ENCODE measurements at places on chromosomes 3 and 15.

DNA sequence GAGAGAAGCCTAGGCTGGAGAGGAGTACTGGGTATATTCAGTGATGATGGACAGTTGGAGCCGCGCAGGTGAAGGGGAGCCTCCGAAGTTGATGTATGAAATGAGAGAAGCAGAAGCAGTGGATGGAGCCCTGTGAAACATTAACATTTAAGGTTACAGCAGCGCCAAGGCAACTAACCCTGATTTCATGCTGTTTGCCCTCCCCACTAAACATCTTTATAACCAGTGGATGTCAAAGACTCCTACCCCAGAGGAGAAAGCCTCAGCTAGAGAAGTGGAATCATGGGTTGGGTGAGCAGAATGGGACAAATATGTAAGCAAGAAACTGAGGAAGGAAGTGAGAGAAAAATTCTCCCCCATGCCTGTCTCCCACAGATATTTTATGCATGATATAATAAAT lies 92.0 kb upstream of the NMNAT3 start:
- DNase-seq: no peak

GRCh38 chr3:173615661-173616060 lies 218.1 kb downstream of the NLGN1 start:
- DNase-seq: no peak

DNA sequence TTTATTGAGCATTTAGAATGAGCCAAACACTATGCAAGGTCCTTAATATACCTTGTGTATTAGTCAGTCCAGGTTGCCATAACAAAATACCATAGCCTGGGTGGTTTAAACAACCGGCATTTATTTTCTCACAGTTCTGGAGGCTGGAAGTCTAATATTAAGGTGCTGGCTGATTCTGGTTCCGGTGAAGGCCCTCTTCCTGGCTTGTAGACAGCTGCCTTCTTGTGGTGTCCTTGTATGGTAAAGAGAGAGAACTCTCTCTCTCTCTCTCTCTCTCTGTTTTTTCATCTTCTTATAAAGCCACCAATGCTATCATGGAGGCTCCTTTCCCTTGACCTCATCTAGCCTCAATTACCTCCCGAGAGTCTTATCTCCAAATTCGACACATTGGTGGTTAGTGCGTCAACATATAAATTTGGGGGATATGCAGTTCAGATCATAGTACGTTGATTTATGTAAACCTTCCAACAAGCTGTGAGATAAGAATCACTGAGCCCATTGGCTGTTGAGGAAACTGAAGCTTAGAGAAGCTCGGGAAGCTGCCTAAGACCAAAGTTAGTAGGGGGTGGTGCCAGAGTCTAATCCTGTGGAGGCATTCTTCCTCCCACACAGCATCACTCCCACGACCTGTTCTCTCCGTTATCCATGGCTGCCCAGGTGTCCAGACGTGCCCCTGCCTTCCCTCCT lies 298.0 kb upstream of the PROK2 start:
- no peak for DNase-seq

DNA sequence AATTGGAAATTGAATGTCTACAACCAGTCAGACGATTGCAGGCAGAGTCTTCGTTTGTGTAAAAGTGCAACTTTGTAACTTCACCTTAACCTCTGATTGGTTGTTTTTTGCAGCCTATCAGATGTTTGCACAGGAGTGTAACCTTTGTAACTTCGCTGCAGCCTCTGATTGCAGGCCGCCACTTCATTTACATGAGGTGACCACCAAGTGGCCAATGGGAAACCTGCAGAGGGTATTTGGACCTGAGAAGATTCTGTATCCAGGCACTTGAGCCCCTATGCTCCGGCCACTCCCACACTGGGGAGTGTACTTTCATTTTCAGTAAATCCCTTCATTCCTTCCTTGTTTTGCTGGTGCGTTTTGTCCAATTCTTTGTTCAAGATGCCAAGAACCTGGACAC lies 68.1 kb upstream of the PFN2 start:
- no peak for DNase-seq

DNA sequence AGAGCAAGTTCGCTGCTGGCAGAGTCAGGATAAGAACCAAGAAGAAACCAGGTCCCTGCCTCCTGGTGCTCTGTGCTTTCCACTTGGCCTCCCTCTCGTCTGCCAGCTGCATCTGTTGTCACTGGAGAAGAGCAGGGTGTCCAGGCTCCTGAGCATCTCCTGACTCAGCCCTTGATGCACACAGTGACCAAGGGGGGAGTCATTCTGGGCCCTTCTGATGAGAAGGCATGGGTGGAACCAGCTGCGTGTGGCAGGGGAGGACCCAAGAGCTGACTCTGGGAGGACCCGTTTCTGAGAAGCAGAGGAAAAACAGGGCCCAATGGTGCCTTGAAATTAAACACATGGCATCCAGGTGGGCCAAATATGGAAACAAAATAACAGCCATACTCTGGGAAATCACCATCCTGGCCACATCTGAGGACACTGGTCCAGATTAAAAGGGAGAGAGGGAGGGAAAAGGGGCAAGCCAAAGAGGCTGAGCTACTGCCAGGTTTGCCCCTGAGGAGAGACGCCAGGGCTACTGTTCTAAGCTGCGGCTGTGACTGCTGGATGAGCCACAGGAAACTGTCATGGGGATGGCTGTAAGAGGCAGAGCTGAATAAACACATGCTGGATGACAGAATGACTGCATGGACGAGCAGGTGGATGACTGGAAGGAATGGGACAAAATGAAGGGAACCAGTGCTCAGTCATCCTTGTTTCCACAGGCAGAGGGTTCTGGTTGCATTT lies 58.1 kb upstream of the CA12 start:
- no peak for DNase-seq

- DNase-seq: no peak
These were observed at the start of gene TPRG1 for GRCh38 chr3:189171707-189172106. TPRG1 (plus strand) TSS chr3:189171971; CDS start chr3:189207385, 35,414 bp downstream.

- no peak for DNase-seq
These were observed 31.0 kb downstream of the ZNF589 start for GRCh38 chr3:48271763-48272498.

GRCh38 chr15:28117432-28117990 lies 18.4 kb upstream of the OCA2 start:
- no peak for DNase-seq

GRCh38 chr3:100941451-100941850 lies 51.8 kb downstream of the ABI3BP start:
- DNase-seq: no peak

- no peak for DNase-seq
These were observed 379.9 kb upstream of the KCNMB2 start for GRCh38 chr3:178156301-178156700.

- no peak for DNase-seq
These were observed 403.6 kb downstream of the TIGIT start for GRCh38 chr3:114697401-114697800.

DNA sequence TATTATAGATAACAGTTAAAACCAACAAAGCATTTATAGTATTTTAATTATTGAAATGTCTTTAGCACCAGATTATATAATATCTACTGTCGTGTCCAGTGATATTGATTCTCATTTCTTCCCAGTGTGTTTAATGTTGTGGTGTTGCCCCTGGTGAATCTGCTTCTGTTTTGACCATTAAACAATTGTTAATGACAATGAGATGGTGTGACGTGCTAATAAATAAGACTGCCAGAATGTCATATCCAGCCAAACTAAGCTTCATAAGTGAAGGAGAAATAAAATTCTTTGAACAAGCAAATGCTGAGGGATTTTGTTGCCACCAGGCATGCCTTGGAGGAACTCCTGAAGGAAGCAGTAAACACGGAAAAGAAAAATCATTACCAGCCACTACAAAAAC lies 480.0 kb upstream of the ROBO1 start:
- DNase-seq: no peak

GRCh38 chr3:182618085-182618732 lies 175.1 kb upstream of the ATP11B start:
- DNase-seq: no peak

DNA sequence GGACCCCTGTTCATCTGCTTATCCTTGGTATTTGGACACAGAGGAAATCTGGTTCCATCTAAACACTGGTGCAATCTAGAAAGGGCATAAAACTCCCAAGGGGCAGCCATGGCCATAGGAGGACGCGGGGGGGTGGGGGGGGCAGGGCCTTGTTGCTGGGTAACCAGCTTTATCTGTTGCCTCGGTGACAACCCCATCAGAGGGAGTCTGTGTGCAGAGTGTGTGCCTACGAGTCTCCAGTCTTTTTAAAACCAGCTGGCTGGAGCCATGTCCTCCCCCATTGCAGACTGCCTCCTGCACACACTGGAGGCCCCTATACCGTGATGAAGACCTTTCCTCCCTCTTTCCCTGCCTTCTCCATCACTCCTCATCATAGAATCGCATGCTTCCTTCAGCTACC lies 26.4 kb upstream of the CORO2B start:
- DNase-seq: no peak

- no peak for DNase-seq
These were observed 119.2 kb upstream of the ZBED2 start for GRCh38 chr3:111714305-111714704.

- no peak for DNase-seq
These were observed 279.3 kb upstream of the LRRFIP2 start for GRCh38 chr3:37453393-37454389.

DNA sequence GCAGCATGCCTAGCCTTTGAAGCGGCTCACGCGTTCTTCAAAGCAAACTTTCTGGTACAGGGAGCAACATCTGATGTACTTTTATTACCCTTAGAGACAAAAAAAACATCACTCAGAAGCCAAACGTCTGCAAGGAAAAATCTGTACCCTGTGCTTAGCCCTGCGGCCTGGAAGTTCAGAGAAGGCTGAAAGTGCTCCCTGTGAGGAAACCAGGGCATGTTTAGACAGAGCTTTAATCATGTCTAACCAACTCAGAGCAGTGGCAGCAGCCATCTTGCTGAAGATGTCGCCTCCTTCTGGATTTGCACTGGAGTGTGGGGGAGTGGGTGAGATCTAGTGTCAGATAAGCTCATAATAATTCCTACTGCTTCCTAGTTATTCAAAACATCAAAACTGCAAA lies 170.4 kb downstream of the P3H2 start:
- DNase-seq: no peak

- no peak for DNase-seq
These were observed 1.3 kb downstream of the SLC6A6 start for GRCh38 chr3:14403619-14404155.

- no peak for DNase-seq
These were observed 161.6 kb downstream of the SQOR start for GRCh38 chr15:45796433-45796832.

DNA sequence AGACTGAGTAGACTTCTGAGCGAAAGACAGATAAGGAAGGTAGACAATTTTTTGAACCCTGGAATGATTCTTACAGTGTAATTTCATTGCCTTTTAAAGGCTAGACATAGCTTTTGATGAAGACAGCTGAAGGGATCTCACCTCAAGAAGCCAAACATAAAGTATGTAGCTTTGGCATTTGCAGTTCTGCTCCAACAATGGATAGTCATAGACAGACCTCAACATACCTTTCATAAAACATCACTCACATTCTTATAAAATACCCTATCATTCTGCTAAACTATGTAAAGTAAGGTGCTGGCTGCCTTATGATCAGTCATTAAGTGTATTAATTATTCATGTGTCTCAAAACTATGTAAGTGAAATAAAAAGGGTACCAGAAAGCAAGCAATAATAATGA lies 70.0 kb downstream of the UBE3A start:
- DNase-seq: no peak

DNA sequence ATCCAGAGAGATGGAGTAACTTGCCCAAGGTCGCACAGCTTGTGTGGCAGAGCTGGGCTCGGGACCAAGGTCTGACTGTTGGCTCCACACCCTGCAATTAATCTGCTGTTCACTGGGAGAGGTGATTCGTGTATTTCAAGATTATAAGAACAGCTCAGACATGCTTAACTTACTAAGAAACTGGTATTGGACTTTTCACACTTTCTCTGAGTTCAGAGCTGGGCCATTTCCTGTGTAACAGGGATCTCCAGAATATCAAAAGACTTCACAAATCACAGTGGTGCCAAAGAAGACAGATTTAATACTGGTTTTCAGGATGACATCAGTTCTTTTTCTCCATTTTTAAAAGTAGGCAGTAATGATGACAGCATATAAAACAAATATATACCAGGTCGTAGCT lies 156.8 kb upstream of the UBE2E1 start:
- DNase-seq: no peak

All from GM19239 (cell line).